T1000 (cell line): ENCODE measurements at places on chromosomes 6 and 20.

DNA sequence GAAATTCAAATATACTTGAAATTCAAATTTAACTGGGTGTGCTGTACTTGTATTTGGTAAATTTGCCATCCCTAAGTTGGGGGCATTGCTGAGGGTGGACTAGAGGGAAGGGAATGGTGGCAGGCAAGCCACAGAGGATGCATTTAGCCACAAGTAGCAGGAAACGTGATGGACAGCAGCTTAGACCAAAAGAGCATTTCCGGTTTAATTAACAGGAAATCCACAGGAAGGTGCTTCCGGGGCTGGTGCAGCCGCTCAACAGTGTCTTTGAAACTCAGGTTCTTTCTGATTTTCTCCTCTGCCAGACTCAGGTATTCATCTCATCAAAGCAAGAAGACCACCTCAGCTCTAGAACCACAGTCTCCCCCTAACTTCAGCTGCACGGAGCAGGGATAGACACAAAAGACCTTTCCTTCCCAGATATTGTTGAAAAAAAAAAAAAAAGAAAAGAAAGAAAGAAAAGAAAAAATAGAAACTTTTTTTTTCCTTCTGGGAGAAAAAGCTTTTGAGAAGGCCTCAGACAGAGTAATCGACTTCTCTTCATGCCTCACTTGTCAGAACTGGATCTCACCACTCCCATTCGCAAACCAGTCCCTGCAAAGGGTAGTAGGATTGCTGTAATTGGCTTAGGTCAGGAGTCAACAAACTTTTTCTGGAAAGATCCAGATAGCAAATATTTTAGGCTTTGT, 8.0 kb upstream of the BCAS1 start:
- no peak for DNase-seq

- no peak for DNase-seq
These were observed 290.3 kb downstream of the ZNF217 start for GRCh38 chr20:53303413-53303760.

GRCh38 chr6:118639054-118639964, 12.1 kb downstream of the CEP85L start:
- no peak for DNase-seq

DNA sequence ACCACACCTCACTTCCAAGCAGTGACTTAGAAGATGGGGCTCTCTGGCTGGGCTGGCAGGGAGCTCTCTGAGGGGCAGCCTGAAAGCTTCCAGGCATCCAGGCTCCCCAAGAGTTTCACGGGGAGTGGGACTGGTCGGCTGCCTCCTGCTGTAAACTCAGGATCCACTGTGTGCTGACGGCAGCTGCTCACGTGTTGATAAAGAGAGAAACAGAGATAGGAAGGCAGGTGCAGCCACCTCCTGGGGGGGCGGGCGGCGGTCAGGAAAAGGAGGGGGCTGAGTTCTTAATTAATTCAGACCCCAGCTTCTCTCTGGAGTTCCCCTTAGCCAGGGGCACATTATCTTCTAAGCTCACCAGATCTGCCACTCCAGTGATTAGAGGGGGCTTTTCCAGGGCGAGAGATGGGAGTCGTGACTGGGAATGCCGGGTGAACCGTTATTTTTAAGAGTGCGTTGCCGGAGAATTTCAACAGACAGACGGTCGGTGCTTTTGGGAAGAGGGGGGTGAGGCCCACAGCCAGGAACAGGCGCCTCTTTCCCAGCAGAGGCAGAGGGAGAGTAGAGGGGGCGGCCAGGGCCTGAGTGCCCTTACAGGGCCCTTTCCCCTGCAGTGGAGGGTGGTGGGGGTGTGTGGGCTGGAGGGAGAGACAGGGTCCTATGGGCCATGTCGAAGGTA, 70.9 kb downstream of the CD40 start:
- DNase-seq, result no peak

DNA sequence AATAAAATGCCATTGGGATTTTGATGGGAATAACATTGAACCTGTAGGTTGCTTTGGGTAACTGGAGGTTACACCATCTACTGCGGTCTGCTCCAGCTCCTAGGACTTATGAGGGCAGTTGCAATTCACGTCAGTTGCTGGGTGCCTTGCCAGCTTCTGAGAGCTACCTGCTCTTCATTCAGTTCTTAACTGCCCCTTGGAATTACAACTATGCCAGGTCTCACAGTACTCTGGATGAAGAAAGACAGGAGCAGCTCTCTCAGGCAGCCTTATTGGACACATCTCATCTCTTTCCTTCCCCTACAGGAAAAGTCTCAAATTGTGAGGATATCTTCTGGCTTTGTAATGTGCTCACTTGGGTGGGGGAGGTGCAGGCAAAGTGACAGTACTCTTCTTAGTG, 1643.3 kb downstream of the GRIK2 start:
- DNase-seq, result no peak

- no peak for DNase-seq
These were observed at the start of gene KIAA1755 for GRCh38 chr20:38260378-38261053. Gene KIAA1755, minus strand, starts transcription at chr20:38260735. Its CDS starts 235 bp downstream, at chr20:38260500.

DNA sequence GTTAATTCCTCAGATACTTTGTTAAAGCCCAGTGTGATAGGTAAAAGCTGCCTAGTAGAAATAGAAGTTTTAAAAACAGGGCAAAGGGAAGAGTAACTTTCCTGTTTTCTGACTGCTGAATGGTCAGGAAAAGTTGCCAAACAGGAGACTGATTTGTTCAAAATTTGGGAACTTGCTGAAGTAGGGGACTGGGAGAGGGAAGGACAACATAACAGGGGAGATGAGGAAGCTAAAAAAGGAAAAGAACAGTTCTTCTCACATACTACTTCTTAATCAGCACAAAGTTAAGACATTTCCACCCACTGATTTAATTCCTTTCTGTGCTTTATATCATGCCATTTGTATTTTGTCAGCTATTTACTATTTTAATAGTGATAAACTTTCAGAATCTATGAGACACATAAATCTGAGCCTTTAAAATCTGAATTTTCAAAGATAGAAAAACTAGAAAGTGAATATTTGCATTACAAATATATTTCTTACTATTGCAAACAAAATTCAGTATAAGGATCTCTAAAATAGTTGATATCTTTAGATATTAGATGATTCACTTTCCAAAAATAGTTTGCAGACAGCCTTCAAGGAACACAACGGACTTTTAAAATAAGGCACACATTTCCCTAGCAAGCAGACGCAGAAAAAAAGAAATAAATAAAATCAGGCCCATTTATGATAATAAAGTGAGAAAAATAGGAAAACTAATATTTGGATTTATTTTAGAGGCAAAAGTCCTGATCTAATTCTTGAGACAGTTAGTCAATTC, 36.9 kb upstream of the SLC16A10 start:
- DNase-seq, result no peak

DNA sequence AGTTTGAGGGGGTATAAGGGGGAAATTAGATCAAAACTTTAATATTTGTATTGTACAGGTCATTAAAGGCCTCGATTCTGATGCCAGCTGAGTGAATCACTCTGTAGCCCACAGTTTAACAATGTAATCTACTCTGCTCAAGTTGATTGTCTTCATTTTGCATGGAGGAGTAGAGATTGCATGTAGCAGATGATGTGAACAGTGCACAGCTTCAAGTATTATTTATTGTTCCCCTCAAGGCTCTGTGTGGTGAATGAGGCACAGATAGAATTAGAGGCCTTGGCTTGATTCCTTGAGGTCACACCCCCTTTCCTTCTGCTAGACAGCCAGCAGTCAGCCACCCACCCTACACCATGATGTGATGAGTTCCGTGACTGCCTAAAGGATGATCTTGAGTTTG, 38.1 kb downstream of the TXLNB start:
- DNase-seq, result no peak

GRCh38 chr6:143535189-143535614, 23.7 kb upstream of the FUCA2 start:
- no peak for DNase-seq

DNA sequence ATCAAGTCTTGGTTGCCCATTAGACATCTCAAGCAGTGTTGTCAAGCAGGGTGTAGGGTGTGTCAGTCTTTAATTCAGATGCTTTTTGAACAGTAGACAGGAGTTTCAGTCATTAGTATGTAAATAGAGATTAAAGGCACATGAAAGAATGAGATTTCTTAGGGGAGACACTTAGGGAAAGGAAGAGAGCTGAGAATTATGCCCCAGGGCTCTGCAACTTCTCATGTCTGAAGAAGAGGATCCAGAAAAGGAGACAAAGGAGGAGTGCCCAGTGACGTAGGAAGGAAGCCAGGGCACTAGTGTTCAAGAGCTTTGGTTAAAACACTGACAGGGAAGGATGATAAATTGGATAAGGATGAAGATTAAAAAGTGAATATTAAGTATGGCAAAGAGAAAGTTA, 569.7 kb downstream of the NKAIN2 start:
- DNase-seq, result no peak

DNA sequence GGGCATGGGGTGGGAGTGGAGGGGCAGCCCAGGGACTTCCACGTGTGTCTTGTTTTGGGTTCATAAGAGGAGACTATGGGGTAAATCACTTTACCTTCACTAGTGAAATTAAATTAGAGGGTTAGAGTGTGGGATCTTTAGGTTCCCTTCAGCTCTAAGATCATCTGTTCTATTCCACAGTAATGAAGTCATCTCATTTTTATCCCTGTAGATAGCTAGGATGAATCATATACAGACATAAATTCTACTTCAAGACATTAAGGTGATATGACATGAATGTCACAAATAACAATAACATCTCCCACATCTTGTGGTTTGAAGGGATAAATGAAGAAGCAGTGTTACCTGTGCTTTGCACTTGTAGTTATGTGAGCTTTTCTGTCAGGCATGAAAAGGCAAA, 83.8 kb downstream of the ELOVL4 start:
- no peak for DNase-seq

DNA sequence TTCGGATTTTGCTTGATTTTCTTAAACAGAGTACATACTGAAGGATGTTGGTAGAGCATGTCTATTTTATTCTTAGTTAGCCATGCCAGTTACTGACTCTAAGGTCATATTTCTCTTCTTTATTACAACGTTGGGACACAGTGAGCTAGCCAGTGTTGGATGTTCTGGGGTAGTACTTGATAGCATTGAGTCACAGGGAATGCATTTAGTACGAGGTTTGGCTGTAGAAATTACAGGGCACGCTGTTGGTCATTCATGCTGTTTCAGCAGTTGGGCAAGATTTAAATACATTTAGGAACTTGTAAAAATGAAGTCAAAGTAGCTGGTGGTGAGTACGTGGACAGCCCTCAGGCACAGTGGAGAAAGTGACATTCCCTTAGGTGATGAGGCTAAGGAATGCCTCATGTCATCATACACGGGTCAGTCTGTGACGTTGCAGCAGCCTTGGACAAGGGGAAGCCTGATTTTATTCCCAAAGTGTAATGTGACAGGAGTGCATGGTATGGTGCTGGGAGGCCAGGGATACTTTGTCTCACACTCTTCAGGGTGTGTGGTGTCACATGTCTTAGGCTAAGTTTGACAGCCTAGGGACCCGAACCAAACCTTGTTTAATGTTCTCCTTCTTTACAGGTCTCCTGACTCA, 57.7 kb upstream of the SLC22A1 start:
- no peak for DNase-seq
